ENCODE measurements at places on chromosomes 4 and X. TPM values are rescaled to one million over a fixed set of nuclear protein-coding genes. Genes with fewer than 3 reads are reported as not detected.

PDCL2 gene
- total RNA-seq, result 3.0 TPM

CSAG3 gene
- 11.0 TPM for total RNA-seq

NEIL3 gene
- 10.7 TPM for total RNA-seq

GAGE12J gene
- 0.57 TPM for total RNA-seq

TNIP3 gene
- not detected for total RNA-seq

TCP11X2 gene
- total RNA-seq, result not detected

HERC5 gene
- total RNA-seq, result 1.4 TPM

EFHC2 gene
- total RNA-seq, result not detected

Data from A375 (cell line).